ENCODE measurements at places on chromosomes 5 and 9.

GRCh38 chr9:73180403-73180802 is 28.7 kb downstream of the ANXA1 start:
- H3K4me3 ChIP-seq = no peak overlapping the region
- no peak for DNase-seq
- H3K4me1 ChIP-seq = peaks cover 4% of the 10 kb centered on the region
- H3K27me3 ChIP-seq = peaks cover 4% of the 10 kb centered on the region
- H3K36me3 ChIP-seq = no peaks in the 10 kb centered on the region

GRCh38 chr5:127275641-127276193 is 14.9 kb upstream of the MEGF10 start:
- peaks cover 14% of the 10 kb centered on the region for H3K27me3 ChIP-seq
- no peaks in the 10 kb centered on the region for H3K36me3 ChIP-seq
- no peaks in the 10 kb centered on the region for H3K4me1 ChIP-seq
- H3K4me3 ChIP-seq = no peak overlapping the region

DNA sequence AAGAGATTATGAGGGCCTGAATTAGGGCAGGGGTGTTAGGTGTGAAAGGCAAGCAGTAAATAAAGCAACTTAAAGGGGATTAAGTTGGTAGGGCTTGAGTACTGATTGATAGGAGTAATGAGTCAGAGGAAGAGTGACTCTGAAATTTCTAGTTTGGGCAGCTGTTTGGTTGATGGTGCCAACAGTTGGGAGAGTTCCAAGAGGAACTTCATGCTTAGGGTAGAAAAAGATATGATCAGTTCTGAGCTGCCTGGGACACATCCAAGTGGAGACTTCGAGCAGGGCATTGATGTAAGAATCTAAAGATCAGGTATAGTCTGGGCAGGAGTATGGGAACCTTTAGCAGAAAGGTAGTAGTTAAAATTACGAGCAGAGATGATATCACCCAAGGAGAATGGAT is 10.2 kb downstream of the MAMDC2 start:
- H3K4me1 ChIP-seq = no peaks in the 10 kb centered on the region
- peaks cover 38% of the 10 kb centered on the region for H3K27me3 ChIP-seq
- no peak overlapping the region for H3K4me3 ChIP-seq
- no peak overlapping the region for H3K27ac ChIP-seq
- H3K36me3 ChIP-seq = no peaks in the 10 kb centered on the region

DNA sequence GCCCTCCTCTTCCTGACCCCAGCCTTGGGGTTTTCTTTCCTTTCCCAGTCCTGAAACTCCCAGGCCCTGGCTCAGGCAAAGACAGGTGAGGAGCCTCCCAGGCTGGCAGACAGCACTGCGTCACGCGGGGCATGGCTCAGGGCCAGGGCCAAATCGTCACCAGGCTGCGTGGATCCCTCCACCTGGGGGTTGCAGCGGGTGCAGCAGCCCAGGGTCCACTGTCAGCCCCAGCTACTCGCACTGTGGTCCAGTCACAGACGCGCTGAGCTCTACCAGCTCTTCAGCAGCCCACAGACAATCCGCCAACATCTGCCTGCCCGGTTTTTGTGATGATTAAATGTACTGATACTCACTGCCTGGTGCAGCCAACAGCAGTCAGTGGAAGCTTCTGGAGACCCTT is 12.1 kb downstream of the FAM78A start:
- no peak for DNase-seq
- H3K4me3 ChIP-seq = peak overlapping the region; percentile 95
- H3K4me1 ChIP-seq = peaks cover 42% of the 10 kb centered on the region
- peaks cover 10% of the 10 kb centered on the region for H3K36me3 ChIP-seq
- H3K27ac ChIP-seq = peak overlapping the region; percentile 99

DNA sequence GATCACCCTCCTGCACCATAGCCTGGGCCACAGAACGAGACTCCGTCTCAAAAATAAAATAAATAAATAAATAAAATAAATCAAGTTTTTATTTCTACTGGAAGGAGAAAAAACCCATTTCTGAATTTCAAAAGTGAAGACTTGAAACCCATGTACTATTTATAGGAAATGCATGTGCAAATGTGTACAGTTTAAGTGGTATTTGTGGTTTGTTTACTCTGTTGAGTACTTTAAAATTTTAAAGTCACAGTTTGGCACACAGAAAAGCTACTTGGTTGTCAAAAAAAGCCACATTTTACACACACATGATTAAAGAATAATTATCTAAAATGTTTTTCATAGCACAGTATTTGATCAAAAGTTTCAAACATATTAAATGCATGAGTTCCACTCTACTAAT is 43.6 kb downstream of the NR3C1 start:
- peaks cover 54% of the 10 kb centered on the region for H3K4me1 ChIP-seq
- DNase-seq = no peak
- H3K4me3 ChIP-seq = no peak overlapping the region
- peaks cover 2% of the 10 kb centered on the region for H3K36me3 ChIP-seq
- peak overlapping the region; percentile 65 for H3K27ac ChIP-seq

- DNase-seq = no peak
- H3K4me3 ChIP-seq = no peak overlapping the region
- H3K4me1 ChIP-seq = peaks cover 4% of the 10 kb centered on the region
- no peak overlapping the region for H3K27ac ChIP-seq
Observed at GRCh38 chr9:24698881-24699518, 153.3 kb upstream of the IZUMO3 start.

DNA sequence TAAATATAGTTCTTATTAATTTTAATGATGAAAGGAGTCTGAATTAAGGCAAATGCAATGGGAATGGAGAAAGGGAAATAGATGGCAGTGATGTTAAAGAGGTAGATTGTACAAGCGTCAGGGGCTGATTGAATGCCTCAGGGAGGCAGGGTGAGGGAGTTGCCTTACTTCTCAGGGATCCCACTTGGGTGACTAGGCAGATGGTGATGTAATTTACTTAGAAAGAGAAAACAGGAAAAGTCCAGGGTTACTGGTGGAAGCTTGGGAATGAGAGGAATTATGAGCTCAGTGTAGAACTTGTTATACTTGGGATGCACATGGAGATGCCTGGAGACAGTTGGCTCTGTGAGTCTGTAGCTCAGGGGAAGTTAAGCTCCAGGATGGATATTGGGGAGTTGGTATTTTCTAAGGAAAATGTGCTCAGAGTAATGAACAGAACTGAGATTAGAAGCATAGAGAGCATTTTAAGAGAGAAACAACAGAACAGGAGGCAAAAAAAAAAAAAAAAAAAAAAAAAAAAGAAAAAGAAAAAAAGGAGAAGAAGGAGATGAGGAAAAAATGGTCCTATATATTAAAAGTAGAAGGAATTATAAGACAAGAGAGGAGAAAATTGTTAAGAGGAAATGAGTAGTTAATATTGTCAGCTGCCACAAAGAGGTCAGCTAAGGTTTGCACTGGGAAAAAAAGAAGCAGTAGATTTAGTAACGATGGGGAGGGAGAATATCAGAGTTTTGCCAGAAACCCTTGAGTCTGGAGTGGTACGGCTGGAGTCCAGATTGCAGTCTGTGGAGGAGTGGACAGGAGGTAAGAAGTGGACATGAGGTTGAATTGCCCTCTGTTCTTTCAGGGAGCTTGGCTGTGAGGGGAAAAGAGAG is 88.0 kb upstream of the ELL2 start:
- DNase-seq = no peak
- H3K27ac ChIP-seq = no peak overlapping the region
- no peak overlapping the region for H3K4me3 ChIP-seq
- no peaks in the 10 kb centered on the region for H3K4me1 ChIP-seq
- peaks cover under 1% of the 10 kb centered on the region for H3K27me3 ChIP-seq

DNA sequence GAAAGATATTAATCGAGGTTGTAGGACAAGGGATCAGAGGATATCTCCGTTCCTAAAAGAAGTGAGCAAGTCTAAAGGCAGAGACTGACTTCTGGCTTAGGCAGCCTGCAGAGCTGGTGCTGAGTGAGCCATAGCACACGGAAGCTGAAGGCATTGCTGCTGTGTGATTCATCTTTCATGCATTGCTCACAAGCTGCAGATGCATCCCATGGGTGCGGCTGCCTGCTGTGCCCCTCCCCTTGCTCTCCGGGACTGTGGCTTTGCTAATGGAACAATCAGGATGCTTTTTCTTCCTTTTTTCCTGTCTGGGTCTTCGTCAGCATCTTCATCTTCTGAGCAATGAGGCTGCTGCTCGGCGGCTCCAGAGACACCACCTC is 341.4 kb downstream of the DIRAS2 start:
- H3K27me3 ChIP-seq = peaks cover 47% of the 10 kb centered on the region
- no peak overlapping the region for H3K27ac ChIP-seq
- H3K36me3 ChIP-seq = no peaks in the 10 kb centered on the region
- H3K4me1 ChIP-seq = no peaks in the 10 kb centered on the region
- H3K4me3 ChIP-seq = no peak overlapping the region

DNA sequence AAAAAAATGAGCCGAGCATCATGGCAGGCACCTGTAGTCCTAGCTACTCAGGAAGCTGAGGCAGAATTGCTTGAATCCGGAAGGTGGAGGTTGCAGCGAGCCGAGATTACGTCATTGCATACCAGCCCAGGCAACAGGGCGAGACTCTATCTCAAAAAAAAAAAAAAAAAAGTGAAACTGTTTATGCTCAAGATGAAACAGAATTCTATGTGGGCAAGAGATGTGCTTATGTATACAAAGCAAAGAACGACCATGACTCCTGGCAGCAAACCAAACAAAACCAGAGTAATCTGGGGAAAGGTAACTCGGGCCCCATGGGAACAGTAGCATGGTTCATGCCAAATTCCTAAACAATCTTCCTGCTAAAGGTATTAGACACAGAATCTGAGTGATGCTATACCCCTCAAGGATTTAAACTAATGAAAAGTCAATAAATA is 32.6 kb upstream of the PLAC8L1 start:
- H3K27ac ChIP-seq = peak overlapping the region; percentile 37
- no peaks in the 10 kb centered on the region for H3K27me3 ChIP-seq
- no peak overlapping the region for H3K4me3 ChIP-seq
- peaks cover 4% of the 10 kb centered on the region for H3K36me3 ChIP-seq
- H3K4me1 ChIP-seq = no peaks in the 10 kb centered on the region

- peaks cover 14% of the 10 kb centered on the region for H3K4me1 ChIP-seq
- DNase-seq = no peak
- H3K4me3 ChIP-seq = no peak overlapping the region
- H3K27ac ChIP-seq = no peak overlapping the region
- no peaks in the 10 kb centered on the region for H3K27me3 ChIP-seq
- H3K36me3 ChIP-seq = no peaks in the 10 kb centered on the region
Observed at GRCh38 chr9:5621327-5621726, 7.6 kb upstream of the RIC1 start.

- no peak overlapping the region for H3K4me3 ChIP-seq
- no peak overlapping the region for H3K27ac ChIP-seq
- H3K4me1 ChIP-seq = no peaks in the 10 kb centered on the region
- no peaks in the 10 kb centered on the region for H3K27me3 ChIP-seq
Observed at GRCh38 chr9:106934442-106935238, 71.7 kb downstream of the ZNF462 start.

- H3K27ac ChIP-seq = no peak overlapping the region
- no peaks in the 10 kb centered on the region for H3K27me3 ChIP-seq
- peaks cover 8% of the 10 kb centered on the region for H3K4me1 ChIP-seq
- DNase-seq = no peak
- H3K4me3 ChIP-seq = no peak overlapping the region
- peaks cover 13% of the 10 kb centered on the region for H3K36me3 ChIP-seq
Observed at GRCh38 chr5:43171451-43171850, 20.6 kb upstream of the NIM1K start.

DNA sequence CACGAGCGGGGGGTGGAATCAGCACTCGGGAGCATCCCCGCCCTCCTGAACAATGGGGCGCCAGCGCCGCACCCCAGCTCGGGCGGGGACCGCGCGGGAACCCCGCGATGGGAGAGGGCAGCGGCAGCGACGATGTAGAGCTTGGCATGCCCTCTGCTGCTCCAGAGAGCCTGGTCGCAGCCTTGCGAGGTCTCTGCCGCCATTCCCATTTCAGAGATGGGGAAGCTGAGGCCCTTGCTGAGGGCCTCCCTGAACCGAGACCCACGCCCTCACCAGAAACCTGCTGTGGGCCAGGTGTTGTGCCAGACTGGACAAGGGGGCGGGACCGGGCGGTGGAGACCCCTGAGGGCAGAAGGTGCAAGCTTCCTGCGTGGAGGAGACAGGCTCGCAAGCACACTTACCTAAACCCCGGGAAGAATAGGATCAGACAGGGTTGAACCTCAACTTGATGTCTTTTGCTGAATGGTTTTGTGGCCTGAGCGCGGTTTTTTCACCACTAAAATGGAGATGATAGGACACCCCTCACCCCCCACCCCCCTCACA is 647 bp upstream of the MEGF9 start:
- H3K36me3 ChIP-seq = no peaks in the 10 kb centered on the region
- H3K4me3 ChIP-seq = peak overlapping the region; percentile 84
- no peak for DNase-seq
- no peak overlapping the region for H3K27ac ChIP-seq
- H3K4me1 ChIP-seq = peaks cover 33% of the 10 kb centered on the region
- no peaks in the 10 kb centered on the region for H3K27me3 ChIP-seq

DNA sequence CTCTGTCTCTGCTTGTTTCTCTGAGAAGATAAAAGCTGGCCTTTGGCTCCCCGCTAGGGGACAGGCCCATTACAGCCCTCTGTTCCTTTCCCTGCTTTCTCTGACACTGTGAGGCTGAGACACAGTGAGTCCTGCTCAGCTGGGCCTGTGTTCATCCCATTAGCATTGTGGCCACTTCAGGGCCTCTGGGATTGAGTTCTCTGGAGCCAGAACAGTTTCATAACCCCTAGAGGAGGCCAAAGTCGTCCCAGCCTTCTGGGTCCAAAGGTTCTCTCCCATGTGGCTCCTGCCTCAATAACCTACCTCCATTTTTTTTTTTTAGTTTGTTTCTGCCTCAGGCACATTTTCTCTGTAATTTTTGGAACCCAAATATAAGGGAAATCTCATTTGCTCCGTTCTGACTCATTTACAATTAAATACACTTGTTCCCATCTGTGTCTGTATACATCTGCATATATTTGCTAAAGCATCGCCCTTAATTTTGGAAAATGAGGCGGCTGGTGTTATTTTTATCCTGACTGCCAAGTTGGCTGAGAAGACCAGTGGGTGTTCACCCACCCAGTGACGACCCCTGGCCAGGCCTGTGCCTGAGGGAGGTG is 27.3 kb upstream of the CTNNA1 start:
- H3K36me3 ChIP-seq = peaks cover 7% of the 10 kb centered on the region
- H3K4me3 ChIP-seq = no peak overlapping the region
- peaks cover 10% of the 10 kb centered on the region for H3K4me1 ChIP-seq
- H3K27me3 ChIP-seq = peaks cover 72% of the 10 kb centered on the region
- H3K27ac ChIP-seq = no peak overlapping the region
- no peak for DNase-seq

DNA sequence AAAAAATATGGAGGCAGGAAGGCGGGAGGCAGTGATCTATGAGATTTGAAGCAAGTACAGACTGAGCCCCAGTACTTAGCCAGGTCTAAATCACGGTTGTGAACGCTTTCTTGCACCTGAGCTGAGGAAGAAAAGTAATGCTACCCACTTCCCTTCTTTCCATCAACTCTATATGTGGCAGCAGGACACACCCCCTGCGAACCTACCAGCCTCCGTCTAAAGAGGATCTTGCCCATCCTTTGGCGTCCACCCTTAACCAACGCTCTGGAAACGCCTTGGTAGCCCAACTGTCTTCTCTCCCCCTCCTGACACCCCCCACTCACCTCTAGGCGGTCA is 545 bp downstream of the HMGCS1 start:
- peak overlapping the region; percentile 91 for H3K27ac ChIP-seq
- H3K27me3 ChIP-seq = peaks cover 16% of the 10 kb centered on the region
- H3K4me3 ChIP-seq = peak overlapping the region; percentile 98
- H3K36me3 ChIP-seq = peaks cover 4% of the 10 kb centered on the region
- no peak for DNase-seq
- H3K4me1 ChIP-seq = peaks cover 29% of the 10 kb centered on the region

GRCh38 chr5:103693517-103693916 is 130.9 kb upstream of the NUDT12 start:
- no peak overlapping the region for H3K4me3 ChIP-seq
- no peak overlapping the region for H3K27ac ChIP-seq
- H3K27me3 ChIP-seq = no peaks in the 10 kb centered on the region
- no peak for DNase-seq

GRCh38 chr5:3348576-3349535 is 246.8 kb upstream of the IRX1 start:
- no peak overlapping the region for H3K4me3 ChIP-seq
- no peak overlapping the region for H3K27ac ChIP-seq
- H3K27me3 ChIP-seq = no peaks in the 10 kb centered on the region
- H3K36me3 ChIP-seq = no peaks in the 10 kb centered on the region
- no peak for DNase-seq
- no peaks in the 10 kb centered on the region for H3K4me1 ChIP-seq

All from T-helper 17 cell (primary cell).